GM13976 (cell line): ENCODE measurements at places on chromosomes 1 and 21.

GRCh38 chr1:241250465-241250864 lies 106.5 kb downstream of the RGS7 start:
- no peak for DNase-seq

GRCh38 chr1:94670273-94670672 lies 128.7 kb upstream of the F3 start:
- DNase-seq = no peak

DNA sequence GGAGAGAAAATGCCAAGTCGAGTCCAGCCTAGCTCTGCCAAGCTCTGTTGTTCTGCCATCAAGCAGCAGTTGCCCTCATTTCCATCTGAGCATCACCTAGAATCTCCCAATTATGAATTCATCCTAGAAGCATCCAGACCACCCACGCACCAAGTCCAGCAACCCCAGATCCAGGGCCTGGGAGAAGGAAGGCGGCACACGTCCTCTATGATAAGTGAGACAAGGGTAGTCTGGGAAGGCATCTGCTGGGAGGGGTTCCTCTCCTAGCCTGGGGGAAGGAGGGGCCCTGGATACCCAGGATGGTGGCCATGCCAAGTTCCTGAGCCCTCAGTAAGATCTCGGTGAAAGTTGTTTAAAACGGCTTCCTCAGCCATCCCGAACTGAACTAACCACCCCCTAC lies 70.7 kb downstream of the VWA5B1 start:
- DNase-seq = no peak

DNA sequence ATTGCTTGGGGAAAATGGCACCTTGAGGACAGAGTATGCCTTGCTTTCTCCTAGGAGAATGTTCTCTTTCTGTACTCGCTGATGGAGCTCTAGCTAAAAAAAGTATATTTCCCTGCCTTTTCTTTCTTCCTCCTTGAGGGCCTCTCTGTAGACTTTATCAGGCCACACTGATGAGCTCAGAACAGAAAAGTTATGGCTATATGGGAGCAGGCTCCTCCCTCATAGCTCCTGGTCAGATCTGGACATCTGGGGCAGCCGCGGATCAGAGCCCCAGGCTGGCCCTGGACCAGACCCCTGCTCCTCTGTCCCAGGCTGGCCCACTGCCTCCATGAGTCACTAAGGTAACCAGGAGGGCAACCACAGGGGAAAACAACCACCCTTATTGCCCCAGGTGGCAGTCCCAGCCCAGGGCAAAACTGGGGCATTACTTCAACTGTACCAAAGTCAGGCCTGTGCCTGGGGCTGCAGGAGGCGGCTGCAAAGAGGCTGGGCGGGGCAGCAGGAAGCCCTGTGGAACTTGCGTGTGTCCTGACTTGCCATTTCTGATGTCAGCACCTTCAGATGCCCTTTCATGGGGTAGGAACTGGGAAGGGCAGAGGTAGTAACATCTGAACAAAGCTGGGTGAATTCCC lies 26.3 kb upstream of the ZNF648 start:
- no peak for DNase-seq

GRCh38 chr1:179743679-179744400 lies 749 bp downstream of the FAM163A start:
- peak; percentile 30 for DNase-seq

GRCh38 chr1:29912425-29912824 lies 676.1 kb downstream of the PTPRU start:
- DNase-seq = no peak

DNA sequence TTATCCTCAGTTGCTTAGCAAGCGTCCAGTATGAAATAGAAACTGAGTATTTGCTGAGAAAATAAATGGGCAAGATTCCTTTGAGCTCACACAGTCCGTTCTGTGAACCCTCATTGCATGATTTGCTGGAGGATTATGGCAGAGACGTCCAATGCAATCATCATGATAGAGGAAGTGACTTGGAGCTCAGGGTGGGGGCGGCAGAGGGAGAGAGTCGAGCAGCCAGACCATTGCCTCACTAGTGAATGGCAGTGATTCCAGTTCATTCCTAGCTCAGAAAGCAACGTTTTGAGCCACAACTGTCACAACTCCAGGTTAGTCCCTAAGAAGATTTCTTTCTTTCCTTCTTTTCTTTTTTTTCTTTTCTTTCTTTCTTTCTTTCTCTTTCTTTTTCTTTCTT lies 27.5 kb upstream of the COL9A2 start:
- no peak for DNase-seq

DNA sequence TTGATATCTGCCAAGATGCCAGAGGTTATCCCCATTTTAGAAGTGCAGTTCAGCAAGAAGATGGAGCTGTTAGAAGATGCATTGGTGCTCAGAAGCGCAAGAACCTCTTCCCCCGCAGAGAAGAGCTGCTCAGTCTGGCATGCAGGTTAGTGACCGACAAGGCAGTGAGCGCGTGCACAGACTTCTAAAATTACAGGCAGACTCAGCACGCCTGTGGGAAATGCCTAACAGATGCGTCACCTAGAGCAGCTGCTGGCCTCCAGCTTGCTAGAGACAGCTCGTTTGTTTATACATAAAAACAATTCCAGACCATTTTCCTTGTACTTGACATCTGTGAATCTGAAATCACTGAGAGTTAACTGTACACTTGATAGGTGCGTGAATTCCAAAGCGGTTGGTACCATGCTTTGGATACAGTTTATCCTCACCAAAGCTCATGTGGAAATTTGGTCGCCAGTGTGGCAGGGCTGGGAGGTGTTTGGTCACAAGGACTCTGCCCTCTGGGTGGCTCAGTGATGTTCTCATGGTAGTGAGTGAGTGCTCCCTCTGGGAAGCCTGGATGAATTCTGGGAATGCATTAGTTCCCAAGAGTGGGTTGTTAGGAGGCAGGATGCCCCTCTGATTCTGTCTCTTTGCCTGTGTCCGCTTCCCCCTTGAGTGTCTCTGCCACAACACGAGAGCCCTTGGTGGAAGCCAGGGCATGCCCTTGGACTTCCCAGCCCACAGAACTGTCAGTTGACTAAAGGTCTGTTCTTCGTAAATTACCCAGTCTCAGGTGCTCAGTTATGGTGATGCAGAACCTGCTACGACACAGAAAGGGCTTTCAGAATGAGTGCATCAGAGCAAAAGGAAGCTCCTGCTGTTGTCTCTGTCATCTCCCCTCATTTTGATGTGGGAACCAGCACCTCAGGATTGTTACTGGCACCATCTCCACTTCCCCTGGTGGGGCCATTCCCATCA lies 24.4 kb downstream of the SNAP47 start:
- DNase-seq = no peak

GRCh38 chr1:59328353-59328752 lies 31.5 kb downstream of the FGGY start:
- no peak for DNase-seq

GRCh38 chr1:213120386-213120785 lies 69.3 kb downstream of the RPS6KC1 start:
- DNase-seq = no peak

DNA sequence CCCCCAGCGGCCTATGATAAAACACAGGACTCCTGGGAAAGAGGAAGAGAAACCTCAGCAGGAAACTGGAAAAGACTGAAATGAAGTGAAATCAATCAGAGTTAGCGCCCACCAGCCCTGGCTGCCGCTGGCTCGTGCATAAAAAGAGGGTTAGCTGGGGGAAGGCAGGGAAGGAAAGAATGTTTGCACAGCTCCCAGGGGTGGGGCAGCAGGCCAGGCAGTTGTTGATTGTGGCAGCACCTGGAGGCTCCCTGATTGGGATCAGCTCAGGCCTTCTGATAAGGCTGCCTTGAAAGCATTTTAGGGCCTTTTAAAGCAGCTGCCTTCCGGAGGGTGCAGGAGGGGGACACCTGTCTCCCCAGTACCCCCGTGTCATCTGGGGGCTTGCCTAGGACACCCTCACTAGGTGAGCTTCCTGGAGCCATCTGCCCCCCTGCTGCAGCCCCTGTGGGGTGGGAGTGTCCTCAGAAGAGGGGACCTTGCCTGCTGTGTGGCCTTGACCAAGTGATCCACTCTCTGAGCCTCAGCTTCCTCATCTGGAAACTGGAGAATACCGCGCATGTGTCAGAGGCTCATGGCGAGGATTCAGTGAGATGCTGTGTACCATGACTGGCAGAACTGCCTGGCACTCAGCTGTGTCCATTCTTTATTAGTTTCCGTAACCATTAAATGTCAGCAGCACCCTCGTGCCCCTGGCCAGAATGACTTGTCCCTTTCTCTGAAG lies 6.6 kb downstream of the EPHB2 start:
- DNase-seq = no peak

DNA sequence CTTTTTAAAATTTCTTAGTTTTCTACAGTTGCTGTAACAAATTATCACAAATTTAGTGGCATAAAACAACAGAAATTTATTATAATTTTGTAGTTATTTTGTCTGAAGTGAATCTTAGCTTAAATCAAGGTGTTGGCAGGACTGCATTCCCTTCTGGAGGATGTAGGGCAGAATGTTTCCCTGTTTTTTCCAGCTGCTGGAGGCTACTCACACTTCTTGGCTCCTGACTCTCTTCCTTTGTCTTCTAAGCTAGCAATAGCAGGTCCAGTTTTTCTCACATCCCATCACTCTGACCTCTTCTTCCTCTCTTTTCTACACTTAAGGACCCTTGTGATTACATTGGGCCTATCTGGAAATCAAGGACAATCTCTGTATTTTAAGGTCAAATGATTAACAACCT lies 84.1 kb downstream of the PKN2 start:
- DNase-seq = no peak

GRCh38 chr1:240385551-240385950 lies 226.4 kb downstream of the GREM2 start:
- DNase-seq = no peak

GRCh38 chr1:187931776-187932175 lies 1103.0 kb downstream of the PLA2G4A start:
- no peak for DNase-seq

DNA sequence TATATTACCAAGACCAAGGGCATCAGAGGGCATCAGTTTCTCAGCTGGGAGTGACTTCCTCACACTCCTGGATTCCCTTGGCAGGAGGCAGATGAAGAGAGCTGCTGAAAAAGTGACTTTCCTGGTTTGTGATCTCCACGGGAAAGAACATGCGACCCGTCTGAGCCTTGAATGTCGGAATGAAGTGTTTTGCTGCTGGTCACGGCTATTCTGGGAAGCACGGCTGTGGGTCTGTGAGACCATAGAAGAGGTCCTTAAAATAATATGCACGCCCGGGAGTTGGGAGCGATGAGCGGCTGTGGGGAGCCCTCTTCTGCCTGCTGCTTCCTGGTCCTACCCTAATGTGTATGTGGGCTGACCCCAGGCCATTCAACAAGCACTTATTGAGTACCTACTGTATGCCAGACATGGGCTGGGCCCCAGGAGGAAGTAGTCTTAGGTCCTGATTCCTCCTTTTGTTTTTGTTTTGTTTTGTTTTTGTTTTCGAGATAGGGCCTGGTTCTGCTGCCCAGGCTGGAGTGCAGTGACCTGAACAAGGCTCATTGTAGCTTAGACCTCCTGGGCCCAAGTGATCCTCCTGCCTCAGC lies 13.2 kb upstream of the UMODL1 start:
- DNase-seq = no peak

DNA sequence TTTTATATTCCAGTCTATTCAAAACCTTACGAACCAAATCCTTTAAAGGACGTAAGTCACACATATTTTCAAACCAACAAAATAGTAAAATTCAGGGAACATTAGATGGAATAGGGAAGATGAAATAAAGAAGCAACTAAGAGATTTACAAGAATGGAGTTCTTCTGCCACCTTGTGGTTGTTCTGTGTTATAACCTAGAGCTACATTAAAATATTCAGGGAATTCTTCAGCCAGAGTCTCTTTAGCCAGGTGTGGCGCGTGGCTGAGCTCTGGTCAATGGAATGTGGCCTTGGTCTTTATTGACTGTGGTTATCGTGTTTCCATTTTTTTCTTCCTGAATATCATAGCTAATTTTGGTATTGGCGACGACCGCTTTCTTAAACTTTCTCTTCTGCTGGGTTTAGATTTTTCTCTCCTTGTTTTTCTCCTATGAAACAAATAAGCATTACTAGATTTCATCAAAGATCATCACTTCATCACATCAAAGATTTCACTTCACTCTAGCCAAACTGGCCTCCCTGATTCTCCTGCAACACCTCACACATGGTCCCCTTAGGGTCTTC lies 221.3 kb downstream of the MRPL39 start:
- DNase-seq = peak; percentile 38

DNA sequence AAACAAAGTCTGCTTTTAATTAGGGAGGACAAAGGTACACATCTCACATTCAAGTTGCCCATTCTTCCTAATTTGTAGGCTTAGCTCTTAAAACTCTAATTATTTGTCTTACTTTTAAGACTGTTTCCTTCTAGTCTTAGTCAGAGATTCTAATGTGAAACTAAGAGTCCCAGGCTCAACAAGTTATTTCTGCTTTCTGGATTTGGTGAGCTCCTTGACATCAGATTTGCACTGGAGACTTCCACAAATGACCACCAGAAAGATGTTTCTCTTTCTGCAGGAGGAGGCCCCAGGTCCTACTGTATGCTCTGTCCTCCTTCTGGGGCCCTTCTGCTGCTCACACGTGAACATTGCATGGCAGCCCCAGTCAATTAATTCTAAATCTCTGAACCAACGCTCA lies 194.2 kb upstream of the JUN start:
- no peak for DNase-seq

DNA sequence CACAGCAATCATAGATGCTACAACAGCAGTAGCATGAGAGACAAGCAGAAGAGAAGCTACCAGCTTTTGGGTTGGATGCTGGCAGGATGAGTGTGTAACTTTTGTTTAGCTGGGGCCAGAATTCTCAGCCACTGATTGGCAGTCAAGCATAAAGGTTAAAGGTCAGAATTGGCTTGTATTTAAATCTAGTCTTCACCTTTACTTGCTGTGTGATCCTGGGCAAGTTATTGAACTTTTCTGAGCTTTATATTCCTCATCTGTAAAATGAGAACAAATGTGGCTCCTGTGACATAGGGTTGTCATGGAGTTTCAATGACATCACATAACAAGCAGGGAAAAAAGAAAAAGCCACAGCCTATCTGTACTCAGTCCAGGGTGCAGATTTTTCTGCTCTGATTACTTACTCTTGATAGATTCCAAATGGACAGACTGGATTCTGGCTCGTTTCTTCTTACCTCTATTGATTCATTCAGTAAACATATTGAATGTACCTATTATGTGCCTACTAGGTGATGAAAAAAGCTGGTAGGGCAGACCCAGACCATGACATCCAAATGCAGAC lies 2.8 kb upstream of the AZIN2 start:
- no peak for DNase-seq

GRCh38 chr1:153553830-153554541 lies 4.9 kb upstream of the S100A3 start:
- no peak for DNase-seq

DNA sequence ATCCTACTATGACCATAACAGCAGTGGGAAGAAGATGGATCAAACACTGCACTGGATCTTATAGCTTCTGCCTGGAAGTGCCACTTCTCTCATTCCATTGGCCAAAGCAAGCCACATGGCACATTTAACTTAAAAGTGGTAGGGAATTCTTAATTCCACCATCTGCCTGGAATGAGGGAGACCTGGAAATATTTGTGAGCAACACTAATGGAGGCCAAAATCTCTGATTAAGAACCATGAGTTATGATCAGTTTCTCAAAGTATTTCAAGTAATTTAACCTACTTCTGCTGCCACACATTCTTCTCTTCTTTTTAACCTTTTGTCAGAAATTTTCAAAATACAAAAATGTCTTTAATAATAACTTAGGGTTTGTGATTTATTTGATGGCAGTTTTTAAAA lies 154.0 kb upstream of the C1orf87 start:
- no peak for DNase-seq
